ENCODE measurements at places on chromosomes 1 and 21.

- no peak for DNase-seq
These were observed 70.4 kb downstream of the DMRTB1 start for GRCh38 chr1:53529555-53529954.

- no peak for DNase-seq
These were observed 26.7 kb downstream of the HLX start for GRCh38 chr1:220905650-220906560.

GRCh38 chr1:42922687-42923366 lies 35.8 kb downstream of the SLC2A1 start:
- DNase-seq: no peak

DNA sequence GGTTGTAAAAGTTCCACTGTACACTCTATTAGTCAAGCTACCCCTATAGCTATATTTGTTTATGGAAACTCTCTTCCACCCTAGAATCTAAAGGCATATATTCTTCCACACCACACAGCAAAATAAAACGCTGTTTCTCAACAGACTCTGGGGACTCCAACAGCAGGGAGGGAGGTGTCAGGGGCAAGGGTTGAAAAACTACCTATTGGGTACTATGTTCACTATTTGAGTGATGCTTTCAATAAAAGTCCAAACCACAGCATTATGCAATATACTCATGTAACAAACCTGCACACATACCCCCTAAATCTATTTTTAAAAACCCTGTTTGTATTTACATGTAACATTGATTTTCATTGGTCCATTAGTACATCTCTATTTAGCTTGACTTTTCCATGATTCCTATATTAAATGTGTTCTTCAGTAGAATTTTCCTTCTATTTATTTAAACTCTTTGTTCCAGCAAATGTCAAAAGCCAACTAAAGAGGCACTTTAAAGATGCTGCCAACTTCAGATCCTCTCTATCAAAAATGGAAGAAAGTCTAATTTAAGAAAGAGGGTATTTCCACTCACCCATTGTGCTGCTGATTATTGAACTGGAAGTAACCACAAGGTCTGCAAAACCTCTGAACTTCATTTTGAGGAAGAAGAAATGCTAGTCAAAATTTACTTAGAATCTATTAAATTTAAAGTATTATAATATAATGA lies 26.2 kb downstream of the RGS7 start:
- DNase-seq: no peak

Measured in right hindlimb (tissue), 1 donor.